Cerebellar cortex (tissue), 1 donor: ENCODE measurements at places on chromosomes 5 and 9.

DNA sequence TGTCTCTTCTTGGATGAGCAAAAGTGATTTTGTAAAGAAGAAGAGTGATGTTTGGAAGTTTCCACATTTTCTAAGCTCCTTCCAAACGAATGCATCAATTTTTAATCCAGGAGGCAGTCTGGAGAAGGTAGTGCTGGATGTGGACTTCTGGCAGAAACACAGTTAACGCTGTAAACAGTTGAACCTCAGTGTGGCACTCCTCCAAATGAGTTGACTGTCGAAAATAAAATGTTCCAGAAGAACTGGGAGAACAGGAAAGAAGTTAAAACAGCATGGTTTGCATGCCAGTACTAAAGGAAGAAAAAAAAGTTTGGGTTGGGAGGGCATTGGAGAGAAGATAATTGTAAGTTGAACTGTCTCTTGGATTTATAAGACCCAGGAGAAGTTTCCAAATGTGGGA, 6.5 kb downstream of the ZNF462 start:
- no peak for DNase-seq

GRCh38 chr5:66933066-66933465, 263.5 kb downstream of the CD180 start:
- no peak for DNase-seq

- no peak for DNase-seq
Observed at GRCh38 chr5:128536254-128537220, 1.5 kb downstream of the FBN2 start.

- peak; percentile 71 for DNase-seq
Observed at GRCh38 chr5:1376981-1377380, 32.1 kb upstream of the CLPTM1L start.

DNA sequence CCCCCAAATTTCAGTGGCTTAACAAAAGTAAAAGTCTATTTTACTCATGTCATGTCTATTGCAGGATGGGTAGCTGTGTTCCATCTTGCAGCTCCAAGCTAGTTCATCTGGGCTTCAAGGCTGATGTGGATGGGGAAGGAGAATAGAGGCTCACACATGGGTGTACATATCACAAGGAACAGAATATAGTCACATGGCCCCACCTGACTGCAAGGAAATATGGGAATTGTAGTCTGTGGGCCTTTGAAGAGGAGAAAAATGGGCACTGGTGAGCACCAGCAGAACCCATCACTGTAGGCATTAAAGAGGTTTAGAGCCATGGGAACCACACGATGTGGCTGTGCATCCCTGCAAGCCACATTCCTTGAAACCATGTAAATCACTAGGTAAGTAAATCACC, 17.9 kb upstream of the TRIO start:
- DNase-seq: no peak

DNA sequence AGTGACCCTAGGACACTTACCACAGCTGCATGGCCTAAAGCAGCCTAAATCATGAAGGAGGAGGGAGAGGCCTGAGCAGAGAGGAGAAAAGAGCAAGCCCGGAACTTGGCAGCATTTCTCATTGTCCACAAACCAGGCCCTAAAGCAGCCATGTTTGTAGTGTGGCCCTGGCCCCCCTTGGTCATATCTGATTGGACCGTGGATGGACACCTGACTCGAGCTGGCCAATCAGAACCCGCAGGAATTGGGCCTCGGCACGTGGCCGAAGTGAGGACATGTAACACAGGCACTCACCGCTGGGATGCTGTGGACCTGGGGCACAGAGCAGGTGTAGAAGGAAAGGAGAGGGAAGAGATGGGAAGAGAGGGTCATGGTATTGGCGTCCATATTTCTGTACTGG, 56.9 kb downstream of the ASS1 start:
- DNase-seq: no peak

- no peak for DNase-seq
Observed at GRCh38 chr5:107618242-107618641, 52.5 kb downstream of the EFNA5 start.

GRCh38 chr5:108625654-108626053, 122.0 kb upstream of the FER start:
- DNase-seq: no peak

DNA sequence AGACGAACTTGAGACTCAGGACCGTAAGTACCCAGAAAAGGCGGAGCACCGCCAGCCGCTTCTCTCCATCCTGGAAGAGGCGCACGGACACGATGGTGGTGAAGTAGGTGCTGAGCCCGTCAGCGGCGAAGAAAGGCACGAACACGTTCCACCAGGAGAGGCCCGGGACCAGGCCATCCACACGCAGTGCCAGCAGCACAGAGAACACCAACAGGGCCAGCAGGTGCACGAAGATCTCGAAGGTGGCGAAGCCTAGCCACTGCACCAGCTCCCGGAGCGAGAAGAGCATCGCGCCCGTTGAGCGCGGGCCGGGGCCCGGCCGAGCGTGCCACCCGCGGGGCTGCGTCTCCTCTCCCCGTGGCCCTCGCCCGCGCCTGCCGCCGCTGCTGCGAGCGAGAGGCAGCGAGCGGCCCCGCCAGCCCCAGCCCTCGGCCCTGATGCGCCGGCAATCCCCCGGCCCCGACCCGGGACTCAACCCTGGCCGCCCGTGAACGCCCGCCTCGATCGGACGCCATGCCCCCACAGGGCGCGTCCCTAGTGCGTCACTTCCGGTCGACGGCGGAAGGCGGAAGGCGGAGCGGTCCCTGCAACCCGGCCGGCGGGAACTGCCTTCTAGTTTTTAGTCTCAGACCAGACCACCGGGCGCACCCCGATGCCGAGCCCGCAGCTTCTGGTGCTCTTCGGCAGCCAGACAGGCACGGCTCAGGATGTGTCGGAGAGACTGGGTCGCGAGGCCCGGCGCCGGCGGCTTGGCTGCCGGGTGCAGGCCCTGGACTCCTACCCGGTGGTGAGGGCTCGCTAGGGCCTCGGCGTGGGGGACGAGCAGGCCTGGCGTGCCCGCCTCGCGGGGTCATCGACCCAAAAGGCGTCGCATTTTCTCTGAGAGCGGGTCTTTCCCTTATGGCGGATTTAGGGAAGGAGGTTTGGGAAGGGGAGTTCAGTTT, at the start of the genes NDOR1 and TMEM203:
NDOR1 (plus strand) TSS at position 575 of the 944 bp plus-strand sequence; CDS start at position 653, 78 bp downstream.
TMEM203 (minus strand) TSS at position 523 of the 944 bp plus-strand sequence; CDS start at position 289, 234 bp downstream.
- DNase-seq: peak; percentile 88

DNA sequence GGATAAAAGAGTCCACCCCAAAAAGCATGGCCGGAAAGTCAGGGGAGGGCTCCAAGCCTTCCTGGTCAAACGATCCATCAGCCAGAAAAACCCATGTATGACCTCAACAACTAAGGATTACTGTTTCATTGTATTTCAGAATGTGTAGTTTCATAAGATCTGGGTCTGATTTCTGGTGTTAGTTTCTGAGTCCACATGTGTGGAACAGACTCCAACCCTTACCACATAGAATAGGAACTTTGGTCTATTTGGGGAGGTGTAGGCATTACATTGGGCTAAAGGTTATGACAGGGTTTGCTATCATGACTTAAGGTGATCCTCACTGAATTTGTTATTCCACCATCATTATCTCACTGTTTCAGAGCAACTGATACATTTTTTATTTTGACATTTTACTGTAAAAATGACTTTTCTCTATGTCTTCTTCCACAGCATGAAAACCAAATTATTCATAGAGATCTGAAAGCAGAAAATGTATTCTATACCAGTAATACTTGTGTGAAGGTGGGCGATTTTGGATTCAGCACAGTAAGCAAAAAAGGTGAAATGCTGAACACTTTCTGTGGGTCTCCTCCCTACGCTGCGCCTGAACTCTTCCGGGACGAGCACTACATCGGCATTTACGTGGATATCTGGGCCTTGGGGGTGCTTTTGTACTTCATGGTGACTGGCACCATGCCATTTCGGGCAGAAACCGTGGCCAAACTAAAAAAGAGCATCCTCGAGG, 33.5 kb downstream of the HMGCS1 start:
- DNase-seq: no peak

- no peak for DNase-seq
Observed at GRCh38 chr5:36703245-36703860, 96.9 kb downstream of the SLC1A3 start.

DNA sequence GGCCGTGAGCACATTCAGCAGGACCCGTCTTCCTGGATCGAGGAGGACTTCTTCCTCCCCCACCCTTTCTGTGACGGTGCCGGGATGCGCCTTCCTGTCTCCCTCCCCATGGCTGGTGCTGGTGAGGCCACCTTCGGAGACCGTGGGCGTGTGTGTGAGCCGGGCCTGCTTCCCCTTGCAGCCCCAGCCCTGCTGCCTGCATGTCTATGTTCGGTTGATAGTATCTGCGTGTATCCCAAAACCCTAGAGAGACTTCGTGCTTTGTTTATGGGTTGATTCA, 12.8 kb downstream of the CEP72 start:
- no peak for DNase-seq

GRCh38 chr5:169412831-169413230, 111.9 kb upstream of the SLIT3 start:
- DNase-seq: no peak

GRCh38 chr5:179852993-179853547, 5.5 kb downstream of the MRNIP start:
- no peak for DNase-seq

GRCh38 chr5:75389430-75389829, 52.4 kb downstream of the HMGCR start:
- DNase-seq: no peak

DNA sequence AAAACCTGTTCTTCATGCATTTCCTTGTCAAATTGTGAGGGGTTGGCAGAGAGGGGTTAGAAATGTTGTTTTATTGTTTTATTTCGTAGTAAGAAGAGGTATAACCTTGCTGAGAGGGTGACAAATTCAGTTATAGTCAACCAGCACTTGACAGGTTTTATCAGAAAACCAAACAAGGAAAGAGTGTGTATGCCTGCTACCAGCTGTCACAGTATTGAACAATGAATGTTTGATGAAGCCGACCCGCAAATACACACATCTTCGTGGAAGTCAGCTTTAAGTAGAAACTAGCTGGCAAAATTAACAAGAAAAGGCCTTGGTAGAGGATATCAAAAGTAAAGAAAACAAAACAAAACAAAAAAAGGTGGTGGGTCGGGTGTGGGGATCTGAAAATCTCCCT, 214.6 kb upstream of the TLE4 start:
- DNase-seq: no peak

GRCh38 chr5:9025942-9026341, 519.9 kb downstream of the SEMA5A start:
- no peak for DNase-seq
